ENCODE measurements at places on chromosomes 6 and 20.

DNA sequence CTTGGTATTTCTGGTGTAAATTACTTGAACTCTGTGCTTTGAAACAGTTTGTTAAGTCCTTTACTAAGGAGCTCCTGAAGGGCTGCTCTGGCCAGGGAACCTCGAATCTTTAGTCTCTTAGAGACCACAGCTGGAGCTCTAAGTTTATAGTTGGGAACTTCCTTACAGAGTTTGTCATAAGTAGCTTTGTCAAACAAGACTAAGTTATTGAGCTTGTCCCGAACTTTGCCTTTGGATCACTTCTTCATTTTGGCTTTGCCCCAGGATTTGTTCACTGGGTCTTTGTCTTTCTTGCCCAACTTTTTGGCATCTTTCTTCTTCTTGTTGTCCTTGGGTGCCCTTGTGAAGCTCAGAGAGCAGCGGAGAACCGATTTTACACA lies 64.8 kb downstream of the FAM50B start:
- no peak for DNase-seq

DNA sequence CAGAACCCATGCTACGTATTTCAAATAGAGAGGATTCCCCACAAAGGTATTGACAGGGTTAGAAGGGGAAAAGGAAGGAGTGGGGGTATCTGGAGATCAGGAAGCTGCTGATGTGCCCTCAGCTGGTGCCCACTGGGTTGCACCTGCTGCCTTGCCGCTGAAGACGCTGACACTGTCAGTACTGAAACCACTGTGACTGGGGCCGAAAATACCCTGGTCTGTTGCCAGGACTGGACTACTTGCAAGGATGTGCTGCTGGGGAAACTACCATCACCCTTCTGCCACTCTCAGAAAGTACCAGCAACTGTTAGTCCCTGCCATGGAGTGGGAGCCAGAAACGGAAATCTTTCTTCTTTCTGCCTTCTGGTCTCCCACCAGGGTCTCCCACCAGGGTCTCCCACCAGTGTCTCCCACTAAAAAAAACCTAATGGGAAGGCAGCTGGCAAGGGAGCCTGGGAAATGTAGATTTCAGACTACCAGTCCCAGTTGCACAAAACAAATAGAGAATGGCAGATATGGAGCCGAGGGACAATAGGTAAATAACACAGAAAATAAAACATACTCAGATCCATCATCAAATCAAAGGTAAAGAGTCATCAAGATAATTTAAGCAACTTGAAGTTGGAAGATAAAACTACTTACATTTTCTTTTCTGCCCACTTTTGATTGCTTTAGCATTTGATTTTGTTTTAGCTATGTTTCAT lies 204.8 kb downstream of the TPBG start:
- DNase-seq, result no peak

DNA sequence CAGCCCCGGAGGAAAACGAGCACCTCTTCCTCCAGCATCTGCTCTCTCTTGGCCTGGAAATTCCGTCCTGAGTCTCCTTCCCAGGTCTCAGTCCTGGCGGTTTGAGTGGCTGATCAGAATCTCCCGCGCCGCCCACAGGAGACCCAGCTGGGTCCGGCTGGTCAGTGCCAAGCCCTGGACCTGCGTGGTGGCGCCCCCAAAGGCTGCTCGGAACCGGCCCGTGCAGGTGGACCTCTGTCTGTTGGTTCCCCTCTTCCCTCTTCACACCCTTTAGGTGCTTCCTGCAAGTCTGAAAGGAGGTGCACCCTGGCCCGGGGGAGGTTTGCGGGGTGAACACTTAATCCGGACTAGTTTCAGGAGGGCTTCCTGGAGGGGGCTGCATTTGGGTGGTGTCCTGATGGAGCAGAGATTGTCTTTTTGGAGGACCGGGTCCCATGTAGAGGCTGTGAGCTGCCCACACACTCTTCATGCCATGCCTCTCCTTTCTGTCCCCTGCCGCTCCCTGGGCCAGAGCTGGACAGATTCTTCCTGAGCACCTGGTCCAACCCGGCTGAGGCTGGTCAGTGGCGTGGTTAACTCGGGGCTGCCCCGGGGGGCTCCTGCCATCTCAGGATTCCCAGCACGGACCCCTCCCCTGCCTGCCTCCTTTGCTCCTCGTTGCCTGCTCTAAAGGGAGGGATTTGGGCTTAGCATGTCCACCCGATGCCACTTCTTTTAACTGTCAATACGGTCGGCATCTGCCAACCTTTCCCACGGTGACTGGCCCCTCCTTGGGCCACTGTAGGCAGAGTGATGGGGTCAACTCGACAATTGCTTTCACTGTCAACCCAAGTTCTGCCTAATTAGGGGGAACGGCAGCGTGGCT lies 16.5 kb upstream of the BHLHE23 start:
- DNase-seq, result no peak

- DNase-seq, result no peak
Measured at GRCh38 chr6:149111556-149112115, 205.9 kb upstream of the TAB2 start.

DNA sequence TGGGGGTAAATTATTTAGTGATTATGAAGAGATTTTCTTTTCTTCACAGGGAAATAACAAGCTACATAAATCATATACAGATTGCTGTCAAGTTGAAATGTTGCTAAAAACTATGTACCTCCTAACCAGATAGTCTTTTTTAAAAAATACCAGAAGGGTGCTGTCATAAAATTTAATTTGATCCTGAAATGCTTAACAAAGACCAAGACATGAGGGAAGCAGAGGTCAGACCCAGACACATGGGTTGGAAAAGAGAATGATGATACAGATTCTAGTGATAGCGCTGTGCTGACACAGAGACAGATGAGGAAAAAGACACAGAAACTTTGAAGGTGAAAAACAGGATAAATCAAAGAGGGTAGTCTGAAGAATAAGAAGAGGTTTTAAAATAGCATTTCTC lies 573.1 kb downstream of the HACE1 start:
- DNase-seq, result no peak

DNA sequence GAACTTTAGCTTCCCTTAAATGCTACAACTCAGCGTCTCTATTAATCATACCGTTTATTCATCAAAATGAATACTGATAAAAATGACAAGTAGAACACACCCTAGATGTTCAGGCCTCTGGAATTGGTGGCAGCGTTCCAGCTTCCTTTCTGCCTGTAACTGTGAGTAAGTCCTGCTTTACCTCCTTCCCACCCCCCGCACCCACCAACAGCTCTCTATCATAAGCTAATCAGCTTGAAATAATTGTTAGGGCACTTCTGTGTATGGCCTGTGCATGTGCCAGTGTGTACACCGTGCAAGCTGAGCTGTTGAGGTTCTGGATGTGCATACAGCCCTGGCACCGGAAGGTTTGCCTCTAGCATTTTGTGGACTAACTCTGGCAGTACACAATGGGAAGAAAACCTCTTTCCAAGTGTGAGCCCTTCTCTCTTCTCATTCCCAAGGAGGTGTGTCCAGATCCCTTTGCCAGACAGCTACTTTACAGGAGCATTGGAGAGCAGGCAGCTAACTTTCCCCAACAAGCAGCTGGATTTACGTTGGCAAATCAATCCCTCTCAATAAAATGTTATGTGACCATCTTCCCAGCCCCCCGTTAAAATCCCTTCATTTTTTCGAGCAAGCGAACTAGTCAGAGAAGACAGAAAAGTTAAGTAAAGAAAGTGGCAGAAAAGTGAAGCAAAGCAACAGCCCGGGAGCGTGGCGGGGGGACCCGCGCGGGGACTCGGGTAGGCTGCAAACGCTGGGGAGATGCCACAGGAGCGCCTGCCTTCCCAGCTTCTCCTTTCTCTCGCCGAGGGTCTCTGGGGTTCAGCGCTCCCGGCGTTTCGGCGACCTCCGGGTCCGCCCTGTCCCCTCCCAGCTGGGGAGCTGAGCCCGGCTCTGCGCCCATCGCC lies 803 bp upstream of the ADGRG6 start:
- DNase-seq, result peak; percentile 34

DNA sequence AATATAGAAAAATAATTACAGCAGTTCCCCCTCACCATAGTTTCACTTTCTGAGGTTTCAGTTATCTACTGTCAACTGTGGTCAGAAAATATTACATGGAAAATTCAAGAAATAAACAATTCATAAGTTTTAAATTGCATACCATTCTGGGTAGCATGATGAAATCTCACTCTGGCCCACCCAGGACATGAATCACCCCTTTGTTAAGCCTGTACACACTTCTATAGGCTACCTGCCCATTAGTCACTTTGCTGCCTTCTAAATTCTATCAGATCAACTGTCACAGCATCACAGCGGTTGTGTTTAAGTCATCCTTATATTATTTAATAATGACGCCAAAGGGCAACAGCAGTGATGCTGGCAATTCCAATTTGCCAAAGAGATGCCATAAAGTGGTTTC lies 140.3 kb upstream of the RUNX2 start:
- no peak for DNase-seq

DNA sequence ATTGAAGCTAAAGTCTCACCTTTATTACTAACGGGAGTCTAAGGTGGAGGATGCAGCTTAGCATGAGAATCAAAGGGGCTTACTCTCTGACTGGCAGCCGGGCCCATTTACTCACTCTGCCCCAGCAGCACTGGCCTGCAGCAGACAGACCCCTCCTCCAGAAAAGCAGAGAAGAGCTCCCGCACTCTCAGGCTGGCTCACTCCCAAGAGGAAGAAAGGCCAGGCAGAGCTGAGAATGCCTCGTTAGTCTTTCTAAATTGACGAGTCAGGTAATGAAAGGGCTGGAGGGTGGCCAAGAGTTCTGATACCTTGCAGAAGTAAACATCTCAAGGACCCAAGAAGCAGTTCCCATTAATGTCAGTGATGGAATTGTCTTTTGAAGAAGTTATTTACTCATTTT lies 44.5 kb upstream of the IL20RA start:
- DNase-seq, result peak; percentile 50

- no peak for DNase-seq
Measured at GRCh38 chr20:52975029-52975732, 3.0 kb downstream of the TSHZ2 start.

DNA sequence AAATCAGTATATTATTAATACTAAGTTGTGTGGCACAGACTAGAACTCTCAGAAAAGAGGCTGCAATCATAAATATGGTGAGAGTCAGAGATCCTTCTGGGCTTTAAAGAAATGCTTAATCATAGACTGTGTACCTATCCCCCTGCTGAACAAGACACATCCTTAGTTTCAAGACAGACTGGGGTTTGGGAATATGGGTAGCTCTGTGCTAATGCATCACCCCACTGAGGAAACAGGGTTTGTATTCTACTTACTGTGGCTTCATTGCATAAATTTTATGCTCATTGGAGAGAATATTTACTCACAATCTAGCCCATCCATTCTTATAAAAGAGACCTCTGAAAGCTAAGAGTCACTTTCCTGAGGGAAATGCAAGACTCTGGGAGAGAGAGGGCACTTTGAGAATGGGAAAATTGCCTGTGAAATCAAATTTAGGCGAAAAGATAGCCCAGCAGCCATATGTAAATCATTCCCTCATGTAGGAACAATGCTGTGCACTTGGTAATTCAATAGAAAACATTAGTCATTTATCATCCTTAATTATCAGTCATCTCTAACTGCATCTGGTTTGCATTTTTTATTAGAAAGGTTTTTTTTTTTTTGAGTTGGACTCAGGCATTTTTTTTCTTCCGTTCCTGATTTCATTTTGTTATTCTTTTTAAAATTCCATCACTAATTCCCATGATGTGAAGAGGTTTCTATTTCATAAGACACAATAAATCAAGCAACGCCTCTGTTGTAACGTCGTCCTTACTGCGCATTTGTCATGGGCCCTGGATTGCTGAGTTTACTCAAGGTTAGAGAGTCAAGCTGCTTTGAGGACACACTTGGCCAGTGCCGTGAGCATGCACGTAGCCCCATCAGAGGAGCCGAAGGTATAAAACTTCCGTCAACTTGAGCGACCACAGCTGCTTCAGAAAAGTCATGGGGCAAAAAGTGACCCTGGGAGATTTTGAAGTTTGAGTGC lies 91.8 kb downstream of the TRMT11 start:
- no peak for DNase-seq

DNA sequence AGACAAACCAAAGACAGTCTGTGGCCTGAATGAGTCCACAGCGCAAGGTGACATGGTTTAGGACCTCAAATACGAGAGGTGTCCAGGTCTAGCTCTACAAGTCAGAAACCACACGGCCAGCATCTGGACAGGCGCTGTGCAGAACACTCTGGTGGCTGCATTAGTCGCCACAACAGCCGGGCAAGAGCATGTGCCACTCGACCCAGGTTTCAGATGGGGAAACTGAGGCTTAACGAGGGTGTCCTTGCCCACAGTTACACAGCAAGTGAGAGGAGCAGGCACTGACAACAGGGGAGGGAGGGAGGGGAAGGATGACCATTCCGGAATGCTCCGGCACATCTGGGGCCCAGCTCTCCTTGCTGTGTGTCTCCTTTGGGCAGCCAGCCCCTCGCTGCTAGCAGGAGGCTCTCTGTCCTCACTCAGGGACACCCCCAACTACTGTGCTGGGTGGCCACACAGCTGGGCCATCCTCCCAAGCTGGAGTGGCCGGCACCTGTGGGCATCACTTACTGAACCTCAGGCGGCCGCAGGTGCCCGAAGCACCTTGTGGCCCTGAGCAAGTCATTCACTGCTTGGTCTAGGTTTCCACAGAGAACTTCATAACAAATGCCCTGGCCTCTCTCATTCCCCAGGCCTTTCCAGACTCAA lies 6.6 kb downstream of the DLL1 start:
- DNase-seq, result no peak

- no peak for DNase-seq
Measured at GRCh38 chr20:36074983-36075382, 79.6 kb upstream of the EPB41L1 start.

GRCh38 chr6:168277274-168277669 lies 42.3 kb downstream of the DACT2 start:
- no peak for DNase-seq

DNA sequence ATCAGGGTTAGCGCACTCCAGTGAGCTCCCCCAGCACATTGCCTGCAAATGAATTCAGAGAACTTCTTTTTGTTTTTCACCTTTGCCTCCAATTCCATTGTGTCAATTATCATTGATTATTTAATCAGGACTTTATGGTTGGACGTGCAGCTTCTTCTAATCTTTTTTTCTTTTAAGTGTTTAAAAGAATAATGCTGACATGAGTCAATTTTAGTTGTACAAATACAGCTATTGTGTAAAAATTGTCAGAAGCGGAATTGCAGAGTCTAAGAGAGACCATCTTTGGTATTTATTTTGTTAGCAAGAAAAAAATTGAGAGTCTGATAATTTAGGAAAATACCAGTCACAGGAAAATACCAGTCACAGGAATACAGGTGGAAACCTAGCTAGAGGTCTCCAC lies 5.5 kb downstream of the ABT1 start:
- DNase-seq, result no peak

GRCh38 chr6:147099974-147100373 lies 104.2 kb upstream of the STXBP5 start:
- no peak for DNase-seq

GRCh38 chr6:146847426-146847825 lies 248.7 kb downstream of the ADGB start:
- no peak for DNase-seq

DNA sequence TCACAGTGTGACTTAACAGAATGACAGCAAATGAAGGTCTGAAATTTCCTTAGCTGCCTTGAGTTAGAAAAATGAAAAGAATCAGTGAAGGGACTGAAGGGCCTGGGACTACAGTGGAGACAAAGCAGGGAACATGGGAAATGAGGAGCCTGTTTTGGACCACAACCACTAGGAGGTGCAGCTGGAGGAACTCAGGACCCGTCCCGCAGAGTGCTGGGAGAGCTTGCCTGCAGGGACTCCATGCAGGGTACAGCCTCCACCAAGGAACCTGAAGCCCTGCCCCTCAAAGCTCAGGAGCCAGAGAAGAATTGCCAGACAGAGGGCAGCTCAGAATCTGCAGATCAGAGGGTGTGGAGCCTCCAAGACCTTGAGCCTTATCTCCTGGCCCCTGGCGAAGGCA lies 50.7 kb downstream of the LRFN2 start:
- peak; percentile 53 for DNase-seq
